ENCODE measurements at places on chromosomes 2 and 18. TPM values are rescaled to one million over a fixed set of nuclear protein-coding genes. Genes with fewer than 3 reads are reported as not detected.

- no peaks in the 10 kb centered on the region for H3K27me3 ChIP-seq
- peak; percentile 82 for DNase-seq
- peak overlapping the region; percentile 88 for H3K27ac ChIP-seq
- peaks cover 100% of the 10 kb centered on the region for H3K4me1 ChIP-seq
- no peaks in the 10 kb centered on the region for H3K36me3 ChIP-seq
Measured at GRCh38 chr2:98463988-98464771, 19.5 kb downstream of the INPP4A start.

GRCh38 chr18:44680273-44681075 lies at the start of gene SETBP1:
Gene SETBP1, plus strand, starts transcription at chr18:44680888. Its CDS starts 20,459 bp downstream, at chr18:44701347.
- peak within 1 kb of the TSS; percentile 50 for H3K4me3 ChIP-seq
- no peaks in the 10 kb centered on the region for H3K36me3 ChIP-seq
- no peak for DNase-seq
- H3K27me3 ChIP-seq, result peaks cover 17% of the 10 kb centered on the region
- no peak within 1 kb of the TSS for H3K27ac ChIP-seq

DNA sequence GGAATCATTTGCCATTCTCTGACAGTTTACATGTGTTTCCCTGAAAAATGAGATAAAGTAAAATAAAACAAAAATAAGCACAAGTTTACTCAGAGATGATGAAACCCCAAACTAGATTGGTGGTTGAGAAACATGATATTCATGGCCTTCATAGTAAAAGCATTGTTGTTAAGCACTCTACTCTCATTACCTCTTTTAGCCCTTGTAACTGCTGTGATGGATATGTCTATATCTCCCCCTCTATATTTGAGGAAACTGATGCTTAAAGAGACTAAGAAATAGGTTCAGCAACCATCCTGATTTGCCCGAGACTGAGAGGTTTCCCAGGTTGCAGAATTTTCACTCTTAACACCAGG lies 33.9 kb upstream of the GALNT3 start:
- H3K27ac ChIP-seq, result no peak overlapping the region
- no peak for DNase-seq
- H3K4me3 ChIP-seq, result no peak overlapping the region
- no peaks in the 10 kb centered on the region for H3K36me3 ChIP-seq

DNA sequence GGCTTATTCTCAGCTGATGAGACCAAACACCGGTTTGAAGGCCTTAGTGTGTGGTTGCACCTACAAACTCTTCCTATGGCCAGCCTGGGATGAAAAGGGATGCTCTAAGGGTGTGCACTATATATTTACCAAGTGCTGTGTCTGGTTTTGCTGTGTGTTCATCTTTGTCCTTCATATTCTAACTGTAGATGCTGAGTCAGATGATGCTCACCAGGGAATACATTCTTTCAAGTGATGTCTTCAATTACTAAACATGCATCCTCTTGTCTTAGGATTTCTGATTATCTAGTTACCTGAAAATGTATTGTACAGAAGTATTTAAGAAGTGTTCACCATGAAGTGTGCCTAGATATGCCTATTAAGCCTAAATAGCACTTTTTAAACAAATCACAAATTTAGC lies 1111.6 kb upstream of the ZEB2 start:
- DNase-seq, result no peak
- no peaks in the 10 kb centered on the region for H3K36me3 ChIP-seq
- no peaks in the 10 kb centered on the region for H3K27me3 ChIP-seq
- H3K27ac ChIP-seq, result no peak overlapping the region
- no peaks in the 10 kb centered on the region for H3K4me1 ChIP-seq

DNA sequence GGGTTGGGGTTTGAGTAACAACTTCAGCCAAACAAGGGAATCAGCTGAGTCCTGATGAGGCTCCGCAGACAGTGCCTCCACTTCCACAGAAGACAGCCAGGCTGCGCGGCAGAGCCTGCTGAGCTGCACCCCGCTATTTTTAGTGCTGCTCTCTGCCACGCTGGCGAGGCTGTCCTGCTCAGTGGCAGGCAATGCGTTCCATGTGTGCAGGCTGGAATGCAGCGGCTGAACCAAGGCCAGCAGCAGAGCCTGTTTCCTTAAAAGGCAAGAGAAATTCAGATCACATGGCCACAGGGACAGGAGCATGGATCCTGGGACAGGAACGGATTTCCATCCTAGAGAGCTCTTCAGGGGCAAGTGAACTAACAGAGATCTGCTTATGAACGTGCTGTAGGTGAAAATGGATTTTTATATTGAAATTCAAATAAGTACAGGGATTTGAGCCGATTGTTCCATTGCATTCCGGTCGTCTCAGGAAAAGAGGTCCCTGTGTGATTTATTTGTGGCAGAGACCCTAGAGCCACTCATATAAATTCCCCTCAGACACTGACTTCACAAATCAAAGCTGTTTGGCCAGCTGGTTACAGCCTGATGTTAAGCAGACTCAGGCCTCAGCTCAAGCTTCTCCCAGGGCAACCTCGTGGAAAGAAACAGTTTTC lies 98.7 kb downstream of the COL6A3 start:
- H3K27ac ChIP-seq, result no peak overlapping the region
- no peak for DNase-seq
- no peak overlapping the region for H3K4me3 ChIP-seq
- H3K27me3 ChIP-seq, result no peaks in the 10 kb centered on the region
- no peaks in the 10 kb centered on the region for H3K4me1 ChIP-seq

SLC40A1 gene
- 12.9 TPM for total RNA-seq

DNA sequence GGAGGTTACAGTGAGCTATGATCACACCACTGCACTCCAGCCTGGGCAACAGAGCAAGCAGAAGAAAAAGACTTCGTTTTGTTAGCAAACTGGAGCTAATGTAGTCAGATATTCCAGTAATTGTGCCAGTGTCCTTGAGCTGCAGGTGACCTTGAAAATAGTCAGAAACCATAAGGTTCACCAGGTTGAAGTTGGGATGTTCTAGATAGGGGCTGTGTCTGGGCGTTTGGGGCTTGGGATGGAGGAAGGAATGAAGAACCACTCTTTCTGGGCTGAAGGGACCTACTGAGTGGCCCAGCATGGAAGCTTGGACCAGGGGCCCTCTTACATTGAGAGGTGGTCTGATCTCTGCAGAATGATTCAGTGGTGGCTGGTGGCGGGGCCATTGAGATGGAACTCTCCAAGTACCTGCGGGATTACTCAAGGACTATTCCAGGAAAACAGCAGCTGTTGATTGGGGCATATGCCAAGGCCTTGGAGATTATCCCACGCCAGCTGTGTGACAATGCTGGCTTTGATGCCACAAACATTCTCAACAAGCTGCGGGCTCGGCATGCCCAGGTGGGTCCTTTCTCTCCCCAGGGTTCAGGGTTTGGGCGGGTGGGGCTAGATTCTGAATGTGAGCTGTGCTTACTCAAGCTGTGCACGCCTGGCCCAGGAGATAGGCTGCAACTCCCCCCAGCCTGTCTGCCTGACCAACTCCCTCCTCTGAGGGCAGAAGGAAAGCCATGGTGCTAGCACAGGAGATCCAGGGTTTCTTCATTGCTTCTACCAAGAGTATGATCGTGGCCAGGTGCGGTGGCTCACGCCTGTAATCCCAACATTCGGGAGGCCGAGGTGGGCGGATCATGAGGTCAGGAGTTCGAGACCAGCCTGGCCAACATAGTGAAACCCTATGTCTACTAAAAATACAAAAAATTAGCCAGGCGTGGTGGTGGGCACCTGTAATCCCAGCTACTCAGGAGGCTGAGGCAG lies 17.1 kb downstream of the CCT7 start:
- H3K4me1 ChIP-seq, result no peaks in the 10 kb centered on the region
- no peak overlapping the region for H3K4me3 ChIP-seq
- no peaks in the 10 kb centered on the region for H3K27me3 ChIP-seq
- no peak for DNase-seq
